ENCODE measurements at places on chromosomes 11 and 22. TPM values are rescaled to one million over a fixed set of nuclear protein-coding genes. Genes with fewer than 3 reads are reported as not detected.

The SORL1 gene
- 1.8 TPM for polyA plus RNA-seq

The ANGPTL5 gene
- polyA plus RNA-seq = 0.05 TPM

The TBX1 gene
- not detected for polyA plus RNA-seq

The PPP2R5B gene
- polyA plus RNA-seq = 12.3 TPM

The CCDC15 gene
- 0.68 TPM for polyA plus RNA-seq

The RAC2 gene
- 23.8 TPM for polyA plus RNA-seq

GRCh38 chr11:65377036-65377435 is 5.4 kb downstream of the SLC25A45 start:
- no peak for DNase-seq

- DNase-seq = no peak
These were observed 36.6 kb downstream of the SLC25A17 start for GRCh38 chr22:40782521-40782920.

DNA sequence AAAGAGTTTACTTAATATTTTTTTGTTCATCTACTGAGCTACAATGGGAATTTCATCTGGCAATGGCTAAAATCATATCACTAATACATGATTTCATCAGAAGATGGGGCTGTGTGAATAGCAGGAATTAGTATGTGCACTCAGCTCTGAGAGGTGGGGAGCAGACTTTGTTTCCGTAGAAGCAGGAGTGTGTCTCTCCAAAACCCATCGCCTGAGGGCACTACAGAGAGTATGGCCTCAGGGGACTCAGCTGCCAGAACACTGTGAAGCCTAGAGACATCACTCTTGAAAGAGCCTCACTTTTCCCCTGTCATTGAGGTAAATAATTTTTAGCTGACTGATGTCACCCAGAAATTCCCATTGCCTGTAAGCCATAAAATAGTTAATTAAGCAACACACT is 261.4 kb upstream of the ISX start:
- no peak for DNase-seq

GRCh38 chr11:133692126-133692934 is 153.0 kb downstream of the SPATA19 start:
- no peak for DNase-seq

- no peak for DNase-seq
These were observed 48.1 kb upstream of the ME3 start for GRCh38 chr11:86720546-86720945.

DNA sequence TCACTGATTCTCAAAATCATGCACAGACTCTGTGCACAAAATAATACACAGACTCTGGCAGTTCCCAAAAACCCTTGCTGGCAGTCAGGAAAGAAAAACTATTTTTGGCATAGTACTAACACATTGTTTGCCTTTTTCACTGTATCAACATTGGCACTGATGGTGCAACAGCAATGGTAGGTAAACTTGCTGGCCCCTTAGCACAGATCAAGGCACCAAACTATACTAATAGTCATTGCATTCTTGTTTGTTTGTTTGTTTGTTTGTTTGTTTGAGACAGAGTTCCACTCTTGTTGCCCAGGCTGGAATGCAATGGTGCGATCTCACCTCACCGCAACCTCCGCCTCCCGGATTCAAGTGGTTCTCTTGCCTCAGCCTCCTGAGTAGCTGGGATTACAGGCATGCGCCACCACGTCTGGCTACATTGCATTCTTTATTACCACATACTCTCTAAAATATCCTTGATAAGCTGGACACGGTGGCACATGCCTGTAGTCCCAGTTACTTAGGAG is 81.0 kb upstream of the SLC6A5 start:
- no peak for DNase-seq
